MV-4-11 (cell line): ENCODE measurements at places on chromosomes 5 and 9.

- DNase-seq: peak; percentile 65
Measured at GRCh38 chr9:114988962-114989599, 58.7 kb upstream of the TNFSF8 start.

GRCh38 chr9:737400-738120 is 103.9 kb upstream of the DMRT1 start:
- DNase-seq: no peak

DNA sequence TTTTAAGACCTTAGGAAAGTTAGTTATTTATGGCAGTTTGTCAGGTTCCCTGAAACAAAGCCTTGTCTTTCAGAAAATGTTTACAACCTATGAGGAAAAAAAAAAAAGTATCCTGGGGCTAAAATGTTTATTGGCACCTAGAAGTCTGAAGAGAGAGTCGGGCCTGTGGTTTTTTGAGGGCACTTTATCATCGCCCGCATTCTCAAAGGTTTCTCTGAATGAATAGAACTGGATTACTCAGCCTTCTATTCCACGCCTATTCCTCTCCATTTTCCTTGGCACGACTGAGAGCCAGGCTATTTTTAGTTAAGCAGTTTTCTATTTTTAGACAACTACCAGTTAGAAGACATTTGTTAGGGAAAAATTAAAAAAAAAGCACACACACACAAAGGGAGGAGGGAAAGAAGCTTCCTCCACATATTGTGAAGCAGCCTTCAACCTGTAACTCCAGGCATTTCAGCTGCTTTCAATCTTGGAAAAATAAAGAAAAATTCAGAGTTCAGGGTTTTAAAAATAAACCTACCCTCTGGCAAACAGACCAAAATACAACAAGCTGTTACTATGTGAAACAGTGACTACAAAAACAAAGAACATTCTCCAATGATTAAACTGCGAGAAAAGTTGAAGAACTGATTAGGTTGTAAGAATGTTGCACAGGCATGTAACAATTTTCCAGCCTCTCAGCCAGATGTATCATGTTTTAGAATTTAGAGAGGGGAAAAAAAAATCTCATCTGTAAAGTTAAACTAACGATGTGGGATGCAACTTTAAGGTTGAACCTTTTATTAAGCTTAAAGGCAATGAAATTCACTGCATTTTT is 97.0 kb downstream of the MEF2C start:
- no peak for DNase-seq

GRCh38 chr5:167853421-167853820 is 438.0 kb upstream of the WWC1 start:
- DNase-seq: no peak

DNA sequence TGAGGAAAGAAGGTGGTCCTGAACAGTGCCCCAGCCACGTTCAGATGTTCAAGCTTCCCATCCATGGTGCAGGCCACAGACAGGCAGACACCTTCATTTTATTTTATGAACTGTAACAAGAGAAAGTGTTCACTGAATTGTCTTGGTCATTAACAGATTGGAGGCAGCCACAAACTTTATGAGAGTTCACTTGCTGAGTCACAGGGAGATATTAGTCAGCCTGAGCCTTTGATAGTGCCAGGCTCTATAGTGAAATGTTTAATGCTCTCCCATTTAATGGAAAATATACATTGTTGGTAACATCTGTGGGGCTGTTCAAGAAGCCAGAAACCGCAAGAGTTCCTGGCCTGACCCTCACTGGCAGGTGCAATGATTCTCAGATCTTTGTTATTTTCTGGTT is 237.0 kb downstream of the TENT4A start:
- DNase-seq: no peak

GRCh38 chr5:132417010-132417439 is 47.5 kb downstream of the SLC22A5 start:
- peak; percentile 45 for DNase-seq

GRCh38 chr5:61894046-61894445 is 412.0 kb upstream of the KIF2A start:
- no peak for DNase-seq

GRCh38 chr5:1776831-1777230 is 22.8 kb downstream of the MRPL36 start:
- no peak for DNase-seq
